T-helper 2 cell treated with Interferon-gamma antibody and Interleukin-4, amounts not matched to agents 100 ng/mL and 5 ng/mL, for 36 hours (primary cell): ENCODE measurements at places on chromosomes 2 and 18. TPM values are rescaled to one million over a fixed set of nuclear protein-coding genes. Genes with fewer than 3 reads are reported as not detected.

CTDSP1 gene
- 204 and 207 TPM in 2 replicates for total RNA-seq

ANKRD36 gene
- 64.9 and 66.5 TPM in 2 replicates for total RNA-seq

BUB1 gene
- 107 and 114 TPM in 2 replicates for total RNA-seq

UGT1A4 gene
- not detected in 2 replicates for total RNA-seq

CCBE1 gene
- 0.05 TPM in 1 of 2 replicates, not detected in the other for total RNA-seq

ERCC3 gene
- total RNA-seq: 55.7 and 58.6 TPM in 2 replicates

ALLC gene
- not detected in 2 replicates for total RNA-seq

DYNAP gene
- total RNA-seq: not detected in 2 replicates

UCN gene
- total RNA-seq: 1.5 and 2.0 TPM in 2 replicates
